ENCODE measurements at places on chromosomes 12 and 14.
A peak's percentile ranks its signal among the peaks of the same experiment; 100 is the strongest.

GRCh38 chr12:121468499-121468801 is 68.5 kb downstream of the RNF34 start:
- DNase-seq, result no peak

- DNase-seq, result no peak
Observed at GRCh38 chr12:94712815-94713515, 62.6 kb upstream of the TMCC3 start.

GRCh38 chr14:63854330-63854729 is 1.5 kb downstream of the SYNE2 start:
- no peak for DNase-seq

- no peak for DNase-seq
Observed at GRCh38 chr14:37585971-37586796, 8.9 kb downstream of the FOXA1 start.

GRCh38 chr14:89428173-89428523 is 11.1 kb upstream of the FOXN3 start:
- no peak for DNase-seq

GRCh38 chr12:66066137-66066928 is 64.2 kb downstream of the LLPH start:
- DNase-seq, result no peak

DNA sequence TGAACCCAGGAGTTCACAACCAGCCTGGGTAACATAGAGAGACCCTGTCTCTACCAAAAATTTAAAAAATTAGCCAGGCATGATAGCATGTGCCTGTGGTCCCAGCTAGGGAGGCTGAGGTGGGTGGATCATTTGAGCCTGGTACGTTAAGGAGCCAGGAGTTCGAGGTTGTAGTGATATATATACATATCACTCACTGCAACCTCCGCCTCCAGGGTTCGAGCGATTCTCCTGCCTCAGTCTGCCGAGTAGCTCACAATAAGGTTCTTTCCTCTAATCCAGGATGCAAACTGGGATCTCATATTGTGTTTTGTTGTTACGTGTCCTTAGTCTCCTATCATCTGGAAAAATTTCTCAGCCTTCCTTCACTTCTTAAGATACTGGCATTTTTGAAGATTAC is 24.0 kb upstream of the GSC start:
- DNase-seq, result no peak

GRCh38 chr12:29164477-29165393 is 15.7 kb downstream of the FAR2 start:
- DNase-seq, result peak; percentile 54

- no peak for DNase-seq
Observed at GRCh38 chr12:80946591-80946990, 8.9 kb upstream of the LIN7A start.

DNA sequence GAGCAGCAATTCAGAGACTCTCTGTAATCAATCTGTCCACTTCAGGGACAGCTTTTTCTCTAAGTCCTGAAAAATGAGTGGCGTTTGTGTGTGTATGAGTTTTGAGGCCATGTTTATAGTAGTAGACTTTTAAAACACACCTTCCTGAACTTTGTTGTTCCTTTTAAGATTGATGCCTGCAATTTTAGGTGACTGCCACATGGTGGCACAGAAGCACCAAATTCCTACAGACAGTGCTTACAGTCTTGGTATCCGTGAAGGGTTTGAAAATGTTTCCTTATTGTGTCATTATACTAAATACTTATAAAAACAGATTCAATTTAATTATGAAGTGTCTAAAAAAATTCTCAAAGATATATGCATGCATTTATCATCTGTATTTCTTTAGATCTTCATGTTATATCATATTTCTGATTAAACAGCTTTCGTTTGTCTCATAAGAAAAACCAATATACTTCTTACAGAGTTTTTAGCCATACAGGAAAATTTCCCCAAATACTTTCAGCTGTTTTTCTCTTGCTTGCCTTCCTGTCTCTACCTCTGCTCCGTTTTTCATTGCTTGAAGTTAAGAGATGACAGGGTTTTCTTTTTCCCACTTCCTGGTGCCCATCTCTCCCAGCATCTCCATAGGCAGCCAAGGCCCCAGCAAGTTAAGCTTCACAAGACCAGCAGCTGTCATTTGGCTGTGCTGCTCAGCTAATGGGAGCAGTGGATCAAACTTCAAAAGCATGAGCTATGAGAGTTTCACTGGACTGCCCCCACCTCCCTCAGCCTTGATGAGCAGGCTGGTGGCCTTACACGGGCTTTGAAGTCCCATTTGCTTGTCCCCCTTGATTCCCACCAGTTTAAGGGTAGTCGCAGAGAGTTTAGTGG is 259.6 kb downstream of the AKAP6 start:
- no peak for DNase-seq

GRCh38 chr12:6772331-6772695 is at the start of gene LAG3:
Gene LAG3 (plus strand): TSS chr12:6772520. CDS start chr12:6772853, 333 bp downstream.
- DNase-seq, result peak; percentile 49

DNA sequence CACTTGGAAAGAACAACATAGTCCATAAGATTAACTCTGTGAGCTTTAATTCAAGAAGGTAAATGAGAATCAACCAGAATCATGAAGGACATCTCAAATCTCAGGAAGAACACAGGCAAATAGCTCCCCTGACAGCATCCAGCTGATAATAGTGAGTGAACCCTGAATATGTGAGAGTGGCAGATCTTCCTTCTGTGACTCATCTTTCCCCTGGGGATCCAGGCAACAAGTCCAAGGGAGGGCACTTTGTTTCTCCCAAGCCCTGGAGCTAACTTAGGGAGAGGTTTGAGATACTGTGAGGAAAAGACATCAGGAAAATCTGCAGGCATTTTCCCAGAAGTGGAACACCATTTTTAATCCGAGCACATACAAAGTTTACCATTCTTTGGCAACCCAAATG is 763.9 kb upstream of the MGAT4C start:
- no peak for DNase-seq

- peak; percentile 33 for DNase-seq
Observed at GRCh38 chr14:31944256-31945073, 132.6 kb upstream of the ARHGAP5 start.

- no peak for DNase-seq
Observed at GRCh38 chr12:11499806-11500187, 104.4 kb upstream of the PRB2 start.

DNA sequence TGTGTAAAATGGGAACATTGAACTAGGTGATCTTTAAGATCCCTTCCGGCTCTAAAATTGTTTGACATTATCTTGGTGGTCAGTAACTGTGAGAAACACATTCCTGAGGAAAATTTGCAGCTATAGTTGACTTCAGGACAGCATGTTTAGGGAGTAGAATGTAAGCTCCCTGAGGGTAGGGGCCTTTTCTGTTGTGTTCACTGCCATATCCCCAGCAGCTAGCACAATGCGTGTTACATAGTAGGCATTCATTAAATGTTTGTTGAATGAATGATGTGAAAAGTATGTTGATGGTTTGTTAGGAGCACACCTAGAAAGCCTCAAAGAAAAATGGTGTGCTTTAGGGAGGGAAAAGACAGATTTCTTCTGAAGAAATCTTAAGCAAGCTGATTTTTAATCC is 38.5 kb upstream of the KCNMB4 start:
- no peak for DNase-seq

DNA sequence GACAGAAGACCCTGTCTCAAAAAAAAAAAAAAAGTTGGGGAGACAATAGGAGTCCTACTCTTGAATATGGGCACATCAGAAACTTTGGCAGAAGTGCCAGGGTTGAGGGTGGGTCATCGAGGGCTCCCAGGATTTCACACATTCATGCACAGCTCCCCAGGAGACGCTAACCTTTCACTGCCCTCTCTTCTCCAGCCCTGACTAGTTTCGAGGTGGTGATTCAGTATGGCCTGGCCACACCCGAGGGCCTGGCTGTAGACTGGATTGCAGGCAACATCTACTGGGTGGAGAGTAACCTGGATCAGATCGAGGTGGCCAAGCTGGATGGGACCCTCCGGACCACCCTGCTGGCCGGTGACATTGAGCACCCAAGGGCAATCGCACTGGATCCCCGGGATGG is 29.4 kb upstream of the LRP1-AS start:
- DNase-seq, result no peak

- no peak for DNase-seq
Observed at GRCh38 chr14:65159281-65160062, 57.2 kb upstream of the MAX start.

- DNase-seq, result no peak
Observed at GRCh38 chr12:12975322-12976077, 23.5 kb upstream of the GPRC5D start.

DNA sequence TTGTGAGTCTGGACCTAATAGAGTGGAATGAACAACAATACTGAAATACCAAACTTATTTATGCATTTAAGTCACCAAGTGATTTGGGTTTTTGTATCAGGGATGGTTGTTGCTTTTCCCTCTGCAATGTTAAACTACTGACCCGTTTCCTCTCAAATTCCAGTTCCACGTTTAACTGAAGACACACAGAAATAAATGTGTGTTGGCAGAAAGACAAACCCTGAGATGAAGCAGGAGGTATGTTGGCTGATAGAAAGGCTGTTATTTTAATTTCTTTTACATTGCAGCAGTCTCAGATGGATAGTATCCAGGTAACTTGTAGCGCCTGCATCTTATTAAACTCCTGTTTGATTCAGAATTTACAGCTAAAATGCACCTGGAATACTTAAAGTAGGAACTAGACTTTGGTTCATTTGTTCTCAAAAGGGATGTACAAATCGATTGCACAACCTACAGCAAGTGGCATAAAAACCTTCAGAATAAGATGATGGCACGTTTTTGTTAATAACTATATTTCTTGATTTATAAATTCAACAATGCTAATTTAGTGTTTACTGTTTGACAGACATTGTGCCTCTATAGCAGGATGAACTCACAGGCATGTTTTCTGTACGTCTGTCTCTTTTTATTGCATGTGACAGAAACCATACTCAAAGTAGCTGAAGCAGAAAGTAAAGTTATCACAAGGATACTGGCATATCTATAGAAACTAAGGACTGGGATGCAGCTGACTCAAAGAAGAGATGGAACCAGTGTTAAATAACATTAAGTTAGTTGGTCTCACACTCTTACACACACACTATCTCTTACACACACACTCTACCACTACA is 405.7 kb downstream of the ZFP36L1 start:
- DNase-seq, result no peak

DNA sequence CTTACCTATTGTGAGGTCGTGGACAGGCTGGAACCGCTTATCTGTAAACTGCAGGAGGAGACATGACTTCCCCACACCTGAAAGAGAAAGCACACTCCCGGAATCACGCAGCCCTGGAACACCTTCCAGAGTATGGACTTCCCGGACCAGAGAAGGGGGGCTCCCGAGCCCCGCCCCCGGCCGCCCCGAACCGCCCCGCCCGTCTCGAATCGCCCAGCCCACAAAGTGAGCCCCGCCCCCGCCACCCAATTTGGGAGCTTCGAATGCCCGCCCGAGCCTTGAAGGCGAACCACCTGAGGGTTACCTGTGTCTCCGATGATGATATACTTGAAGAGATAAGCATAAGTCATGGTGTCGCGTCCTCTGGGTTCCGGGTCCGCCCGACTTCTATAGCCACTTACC is 235 bp downstream of the RAB2B start:
- no peak for DNase-seq

DNA sequence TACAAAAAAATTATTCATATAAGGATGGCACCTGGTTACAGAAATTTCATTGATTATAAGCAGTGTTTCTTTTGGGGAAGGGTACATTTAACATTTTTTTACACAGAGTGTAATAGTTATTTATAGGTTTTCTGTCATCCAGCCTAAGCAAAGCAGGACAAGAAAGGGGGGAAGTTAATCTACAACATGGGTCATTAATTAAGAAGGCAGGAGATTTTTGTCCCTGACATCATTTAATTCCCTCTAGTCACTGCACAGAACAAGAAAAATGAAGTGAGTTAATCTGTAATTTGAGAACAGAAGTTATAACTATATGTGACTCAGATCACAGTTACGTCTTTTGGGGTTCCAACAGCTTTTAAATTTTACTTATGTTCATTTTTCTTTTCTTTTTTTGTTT is 173.4 kb downstream of the PTPRO start:
- DNase-seq, result no peak

DNA sequence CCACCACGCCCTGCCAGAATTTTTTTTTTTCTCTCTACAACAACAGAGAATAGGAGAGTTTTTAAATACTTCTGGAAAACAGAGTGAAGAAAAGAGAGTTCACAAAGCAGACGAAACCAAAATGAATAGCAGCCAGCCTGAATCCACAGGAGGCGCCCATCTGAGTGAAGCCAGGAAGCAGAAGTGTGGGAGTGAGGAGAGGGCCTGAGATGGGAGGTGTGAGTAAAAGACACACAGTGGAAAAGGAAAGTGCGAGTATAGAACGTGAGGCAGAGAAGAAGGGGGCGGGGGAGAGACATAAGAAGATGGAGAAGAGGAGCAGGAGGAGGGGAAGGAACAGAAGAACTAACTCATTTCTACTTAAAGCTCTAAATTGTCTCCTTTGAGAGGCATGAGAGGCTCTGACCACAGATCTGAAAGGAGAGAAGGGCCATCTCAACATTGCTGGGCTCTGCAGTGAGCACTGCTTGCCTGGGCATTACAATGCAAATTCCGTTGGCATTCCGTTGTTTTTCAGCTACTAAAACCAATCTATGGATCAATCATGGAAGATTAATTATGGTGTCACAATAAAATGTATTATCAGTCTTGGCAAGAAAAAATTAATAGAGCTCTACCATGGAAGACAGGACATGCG is 140.1 kb upstream of the CPSF6 start:
- no peak for DNase-seq

DNA sequence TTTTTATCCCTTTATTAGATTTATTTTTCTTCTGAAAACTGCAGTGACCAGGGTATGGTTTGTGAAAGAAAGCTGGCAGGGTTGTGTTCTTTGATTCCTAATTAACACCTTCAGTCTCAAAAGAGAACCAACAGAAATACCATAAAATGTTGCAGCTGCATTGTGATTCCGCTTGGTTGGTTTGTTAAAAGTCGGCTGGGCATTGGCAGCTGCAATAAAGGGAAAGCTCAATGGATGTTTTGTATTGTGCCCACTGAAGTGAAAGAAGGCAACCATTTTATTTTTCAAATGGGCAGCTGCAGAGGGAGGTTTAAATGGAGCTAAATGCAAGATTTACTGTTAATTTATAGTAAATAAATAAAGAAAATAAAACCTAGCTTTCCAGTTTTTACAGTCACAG is 16.7 kb downstream of the LGR5 start:
- DNase-seq, result no peak

- DNase-seq, result peak; percentile 1
Observed at GRCh38 chr14:70782361-70782760, 27.0 kb downstream of the MAP3K9 start.

DNA sequence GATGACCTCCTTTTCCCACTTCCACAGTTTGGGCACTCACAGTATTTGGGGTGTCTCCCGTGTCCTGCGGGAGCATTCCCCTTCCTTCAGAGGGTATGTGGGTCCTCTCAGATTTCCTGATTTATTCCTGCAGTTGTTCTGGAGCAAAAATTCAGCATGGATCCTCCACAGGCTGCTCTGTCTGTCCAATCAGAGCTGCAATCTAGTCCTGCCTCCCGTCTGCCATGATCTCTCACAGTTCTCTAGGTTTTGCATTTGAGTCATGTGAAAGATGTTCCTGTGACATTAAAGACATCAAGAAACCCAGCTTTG is 435.9 kb downstream of the TMTC2 start:
- DNase-seq, result no peak

GRCh38 chr14:70655110-70655826 is 13.6 kb downstream of the TTC9 start:
- DNase-seq, result peak; percentile 90

- peak; percentile 31 for DNase-seq
Observed at GRCh38 chr12:1666685-1667162, 24.1 kb upstream of the ADIPOR2 start.

- DNase-seq, result no peak
Observed at GRCh38 chr12:30794020-30794419, 39.3 kb upstream of the CAPRIN2 start.

- no peak for DNase-seq
Observed at GRCh38 chr12:55626154-55626553, 10.5 kb upstream of the OR10P1 start.

GRCh38 chr12:49008943-49009342 is 9.6 kb downstream of the PRKAG1 start:
- no peak for DNase-seq

Measured in CD4-positive, alpha-beta T cell treated with Interleukin-17A for 1 hour (primary cell).